ENCODE measurements at places on chromosomes 12 and 14. TPM values are rescaled to one million over a fixed set of nuclear protein-coding genes. Genes with fewer than 3 reads are reported as not detected.

- no peak for DNase-seq
Measured at GRCh38 chr12:64180951-64181350, 41.1 kb downstream of the KICS2 start.

GRCh38 chr12:47839214-47839876 is 19.6 kb upstream of the HDAC7 start:
- no peak for DNase-seq

GRCh38 chr14:102503641-102504327 is 5.8 kb downstream of the ANKRD9 start:
- no peak for DNase-seq

The SGPP1 gene
- 21.2 TPM for total RNA-seq

GRCh38 chr14:104128981-104129380 is 9.4 kb upstream of the KIF26A start:
- no peak for DNase-seq

The CD163 gene
- 6.3 TPM for total RNA-seq

Data from dorsolateral prefrontal cortex (tissue), 122 donors.